ENCODE measurements at places on chromosomes 7 and 10. TPM values are rescaled to one million over a fixed set of nuclear protein-coding genes. Genes with fewer than 3 reads are reported as not detected.

Gene SLIT1
- total RNA-seq, result 0.09 TPM

Gene NPY4R
- total RNA-seq, result not detected

Gene GNB2
- 38.5 TPM for total RNA-seq

Gene PRSS2
- total RNA-seq, result not detected

Gene SLC29A4
- total RNA-seq, result 0.90 TPM

Gene PHYHIPL
- not detected for total RNA-seq

Gene LRRD1
- 0.41 TPM for total RNA-seq

Gene SAP25
- not detected for total RNA-seq

Measured in fibroblast of the aortic adventitia (primary cell).